ENCODE measurements at places on chromosomes 6 and 20.

GRCh38 chr6:162772466-162772865 lies 44.7 kb downstream of the PACRG start:
- no peak for DNase-seq

DNA sequence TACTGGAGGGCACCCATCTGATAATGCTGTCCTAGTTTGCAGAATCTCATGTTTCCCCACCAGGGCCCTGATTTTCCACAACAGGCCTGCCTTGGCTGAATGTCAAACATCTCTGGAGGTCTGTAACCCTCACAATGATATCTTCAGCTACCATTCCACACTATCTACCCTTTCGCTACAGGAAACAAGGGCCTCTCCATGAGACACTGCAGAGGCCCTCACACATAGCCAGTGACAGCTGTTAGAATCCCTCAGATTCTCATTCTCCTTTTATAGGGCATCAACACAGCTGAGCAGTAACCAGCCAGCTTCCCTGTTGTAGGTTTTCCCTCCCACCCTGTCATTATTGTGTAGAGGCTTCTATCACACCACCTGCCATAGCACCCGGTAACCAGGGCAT lies 29.6 kb upstream of the MICB start:
- DNase-seq, result no peak

DNA sequence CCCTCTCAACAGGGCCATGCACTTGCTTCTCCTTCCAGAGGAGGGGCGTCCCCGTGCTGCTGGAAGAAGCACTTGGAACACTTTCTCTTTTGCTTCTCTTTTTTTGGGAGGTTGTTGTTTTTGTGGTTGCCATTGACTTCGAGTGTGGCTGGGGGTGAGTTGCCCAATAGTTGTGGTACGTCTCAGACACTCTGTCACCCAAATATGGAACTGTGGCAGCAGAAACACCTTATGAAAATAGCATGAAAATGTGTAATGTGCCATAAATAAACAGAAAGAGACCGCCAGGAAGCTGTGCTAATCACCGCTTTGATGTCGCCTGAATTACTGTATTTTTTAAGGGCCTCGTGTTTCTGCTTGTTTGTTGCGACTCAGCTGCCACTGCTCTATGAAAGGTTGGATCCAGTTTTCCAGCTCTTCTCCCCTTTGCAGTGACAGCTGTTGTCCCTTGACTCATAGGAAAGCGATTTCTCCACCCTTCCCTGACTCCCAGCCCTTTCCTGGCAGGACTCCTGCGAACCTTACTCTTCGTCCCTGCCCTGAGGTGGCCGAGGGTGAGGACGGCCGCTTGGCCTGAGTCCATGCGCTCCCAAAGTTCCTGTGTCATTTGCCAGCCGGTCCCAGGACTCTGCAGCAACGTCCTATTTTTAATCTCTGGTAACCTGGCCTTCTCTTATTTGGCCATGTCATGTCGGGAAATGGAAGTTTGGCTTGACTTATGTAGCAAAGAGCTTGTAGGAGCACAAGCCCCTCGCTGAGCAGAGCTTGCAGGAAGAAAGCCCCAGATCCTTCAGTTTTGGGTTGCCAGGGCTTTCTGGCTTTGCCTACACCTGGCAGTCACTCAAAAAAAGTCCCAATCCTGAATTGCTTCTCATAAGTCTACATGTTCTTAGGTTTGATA lies 694.6 kb downstream of the QKI start:
- no peak for DNase-seq

DNA sequence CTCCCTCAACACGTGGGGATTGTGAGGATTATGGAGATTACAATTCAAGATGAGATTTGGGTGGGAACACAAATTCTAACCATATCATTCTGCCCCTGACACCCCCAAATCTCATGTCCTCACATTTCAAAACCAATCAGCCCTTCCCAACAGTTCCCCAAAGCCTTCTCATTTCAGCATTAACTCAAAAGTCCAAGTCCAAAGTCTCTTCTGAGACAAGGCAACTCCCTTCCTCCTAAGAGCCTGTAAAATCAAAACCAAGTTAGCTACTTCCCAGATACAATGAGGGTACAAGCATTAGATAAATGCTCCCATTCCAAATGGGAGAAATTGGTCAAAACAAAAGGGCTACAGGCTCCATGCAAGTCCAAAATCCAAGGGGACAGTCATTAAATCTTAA lies 39.6 kb upstream of the PLAGL1 start:
- no peak for DNase-seq

GRCh38 chr6:57173886-57174510 lies 1.9 kb downstream of the BAG2 start:
- no peak for DNase-seq

DNA sequence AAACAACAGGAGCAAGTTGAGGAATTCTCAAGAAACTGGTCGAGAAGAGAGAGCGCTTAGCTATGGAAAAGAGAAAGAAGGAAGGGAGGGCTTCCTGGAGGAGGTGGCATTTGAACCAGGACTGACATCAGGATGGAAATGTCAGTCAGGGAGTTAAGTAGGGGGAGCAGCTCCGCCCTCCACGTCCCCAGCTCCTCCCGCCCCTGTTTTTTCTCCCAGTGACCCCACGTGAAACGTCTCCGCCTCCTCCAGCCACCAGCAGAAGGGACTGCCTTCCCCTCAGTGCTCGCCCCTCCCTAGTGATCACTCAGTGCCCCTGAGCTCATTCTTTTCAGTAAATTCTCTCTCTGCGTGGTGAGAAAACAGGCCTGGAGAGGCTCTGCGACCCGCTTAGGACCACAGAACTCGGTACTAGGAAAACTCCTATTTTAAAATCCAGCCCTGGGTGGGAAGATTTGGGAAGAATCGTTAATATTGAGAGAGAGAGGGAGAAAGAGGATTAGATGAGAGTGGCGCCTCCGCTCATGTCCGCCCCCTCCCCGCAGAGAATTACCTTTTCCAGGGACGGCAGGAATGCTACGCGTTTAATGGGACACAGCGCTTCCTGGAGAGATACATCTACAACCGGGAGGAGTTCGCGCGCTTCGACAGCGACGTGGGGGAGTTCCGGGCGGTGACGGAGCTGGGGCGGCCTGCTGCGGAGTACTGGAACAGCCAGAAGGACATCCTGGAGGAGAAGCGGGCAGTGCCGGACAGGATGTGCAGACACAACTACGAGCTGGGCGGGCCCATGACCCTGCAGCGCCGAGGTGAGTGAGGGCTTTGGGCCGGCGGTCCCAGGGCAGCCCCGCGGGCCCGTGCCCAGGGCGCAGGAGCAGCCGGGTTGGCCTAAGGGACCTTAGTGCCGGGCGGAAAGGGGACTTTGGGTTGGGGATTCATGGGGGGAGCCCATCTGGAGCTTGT lies 4.6 kb downstream of the HLA-DPB1 start:
- DNase-seq, result no peak

GRCh38 chr6:161233986-161234661 lies 39.7 kb downstream of the AGPAT4 start:
- DNase-seq, result peak; percentile 40

GRCh38 chr6:14510038-14510437 lies 392.5 kb downstream of the CD83 start:
- no peak for DNase-seq

- no peak for DNase-seq
Measured at GRCh38 chr6:7050004-7050403, 57.8 kb upstream of the RREB1 start.

DNA sequence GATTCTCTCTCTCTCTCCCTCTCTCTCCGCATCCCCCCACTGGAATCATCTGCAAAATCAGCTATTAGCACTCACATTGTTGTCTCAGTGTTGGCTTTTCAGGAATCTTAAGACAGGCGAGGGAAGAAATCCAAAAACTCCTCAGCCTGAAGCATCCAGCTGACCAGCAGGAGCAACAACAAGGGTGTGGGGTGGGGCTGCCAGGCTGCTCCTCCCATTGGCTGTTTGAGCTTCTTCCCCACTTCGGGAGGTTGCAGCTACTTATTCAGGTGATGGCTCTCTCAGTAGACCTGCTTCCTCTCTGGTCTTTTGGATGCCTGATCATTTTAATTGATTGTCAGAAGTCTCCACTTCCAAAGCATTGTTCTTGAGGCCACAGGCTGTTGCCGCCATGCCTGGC lies 24.1 kb upstream of the SLC32A1 start:
- DNase-seq, result no peak

GRCh38 chr6:137698636-137699030 lies 168.4 kb upstream of the TNFAIP3 start:
- no peak for DNase-seq

DNA sequence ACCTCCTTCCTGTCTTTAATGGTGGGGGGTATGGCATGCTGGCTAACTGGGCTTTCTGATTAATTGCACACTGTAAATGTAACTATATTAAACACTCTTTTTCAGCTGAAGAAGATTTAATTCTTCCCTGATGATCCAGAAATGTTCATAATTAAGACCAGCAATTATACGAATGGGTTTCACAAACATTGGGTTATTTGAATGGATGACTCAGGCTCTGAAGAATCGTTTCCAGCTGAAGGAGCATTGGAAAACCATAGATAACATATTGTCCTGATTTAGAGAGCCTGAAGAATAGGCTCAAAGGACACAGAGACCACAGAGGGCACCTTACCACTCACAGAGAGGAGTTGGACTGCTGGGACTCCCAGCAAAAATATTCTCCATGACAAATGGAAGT lies 130.7 kb upstream of the SSTR4 start:
- no peak for DNase-seq

DNA sequence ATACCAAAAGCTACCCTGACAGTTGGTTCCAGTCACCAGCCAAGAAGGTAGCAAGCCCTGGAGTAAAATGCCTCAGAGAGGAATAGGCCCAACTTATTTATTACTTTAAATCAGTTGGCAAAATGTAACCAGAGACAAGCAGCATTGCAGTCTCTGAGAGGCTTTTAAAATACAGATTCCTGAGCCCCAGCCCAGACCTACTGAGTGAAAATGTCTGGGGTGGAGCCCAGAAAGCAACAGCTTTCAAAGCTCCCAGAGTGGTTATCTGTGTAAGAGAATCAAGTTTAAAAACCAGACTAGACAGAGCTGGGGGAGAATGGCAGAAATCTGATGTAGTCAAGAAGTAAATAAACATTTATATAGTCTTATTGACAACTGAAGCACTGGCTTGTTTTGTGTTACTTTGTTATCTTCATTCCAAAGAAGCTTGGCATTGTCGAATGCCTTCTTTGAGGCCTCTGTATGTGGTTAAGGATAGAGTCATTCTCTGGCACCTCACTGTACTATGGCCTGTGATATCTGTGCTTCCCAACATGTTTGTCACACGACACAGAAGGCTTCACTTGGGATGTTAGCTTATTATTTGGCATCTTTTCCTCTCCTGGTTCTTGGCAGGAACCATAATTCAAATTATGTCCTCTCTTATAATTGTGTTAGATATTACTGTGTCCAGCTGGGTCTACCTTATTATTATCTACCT lies 313.5 kb downstream of the SLC35F1 start:
- DNase-seq, result no peak

DNA sequence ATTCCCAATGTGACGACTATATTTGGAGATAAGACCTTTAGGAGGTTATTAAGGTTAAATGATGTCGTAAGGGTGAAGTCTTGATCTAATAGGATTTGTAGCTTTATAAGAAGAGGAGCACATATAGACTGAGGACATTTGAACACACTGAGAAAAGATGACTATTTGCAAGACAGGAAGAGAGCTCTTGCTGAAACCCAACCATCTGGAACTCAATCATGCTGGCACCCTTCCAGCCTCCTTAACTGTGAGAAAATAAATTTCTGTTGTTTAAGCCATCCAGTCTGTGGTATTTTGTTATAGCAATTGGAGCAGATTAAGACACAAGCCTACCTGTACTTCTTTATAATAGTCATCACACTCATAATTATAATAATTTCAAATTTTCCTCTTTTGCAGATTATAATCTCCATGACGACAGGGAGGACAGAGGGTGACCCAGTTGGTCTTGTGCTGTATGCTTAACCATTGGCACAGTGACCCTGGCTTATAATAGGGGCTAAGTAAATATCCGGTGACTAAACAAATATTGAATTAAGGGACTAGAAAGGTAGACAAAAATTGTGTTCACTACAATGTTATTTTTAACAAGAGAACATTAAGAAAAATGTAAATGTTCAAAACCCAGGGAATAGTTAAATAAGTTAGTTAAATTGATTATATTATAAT lies 206.4 kb upstream of the HDDC2 start:
- no peak for DNase-seq

GRCh38 chr20:6086868-6087267 lies 33.0 kb upstream of the LRRN4 start:
- DNase-seq, result no peak
